Naive thymus-derived CD8-positive, alpha-beta T cell (primary cell): ENCODE measurements at places on chromosomes 6 and 20.
A peak's percentile ranks its signal among the peaks of the same experiment; 100 is the strongest.

DNA sequence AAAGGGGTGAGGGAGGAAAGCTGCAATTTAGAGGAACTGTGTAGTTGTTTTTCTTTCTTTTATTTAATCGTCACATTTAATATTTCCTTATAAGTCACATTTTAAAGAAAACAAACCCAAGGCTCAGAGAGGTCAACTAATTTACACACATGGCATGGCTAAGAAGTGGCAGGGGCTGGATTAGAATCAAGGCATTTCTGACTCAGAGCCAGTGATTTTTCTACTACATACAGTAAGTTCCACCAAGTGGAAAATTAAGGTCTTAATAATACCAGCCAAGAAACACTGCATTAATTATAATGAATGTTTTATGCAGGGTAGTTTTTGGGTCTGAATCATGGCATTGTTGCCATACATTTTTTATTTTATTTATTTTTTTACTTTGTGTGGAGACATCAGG lies 607.7 kb upstream of the CITED2 start:
- DNase-seq = no peak

GRCh38 chr6:80639181-80639629 lies 532.7 kb downstream of the BCKDHB start:
- DNase-seq = no peak

DNA sequence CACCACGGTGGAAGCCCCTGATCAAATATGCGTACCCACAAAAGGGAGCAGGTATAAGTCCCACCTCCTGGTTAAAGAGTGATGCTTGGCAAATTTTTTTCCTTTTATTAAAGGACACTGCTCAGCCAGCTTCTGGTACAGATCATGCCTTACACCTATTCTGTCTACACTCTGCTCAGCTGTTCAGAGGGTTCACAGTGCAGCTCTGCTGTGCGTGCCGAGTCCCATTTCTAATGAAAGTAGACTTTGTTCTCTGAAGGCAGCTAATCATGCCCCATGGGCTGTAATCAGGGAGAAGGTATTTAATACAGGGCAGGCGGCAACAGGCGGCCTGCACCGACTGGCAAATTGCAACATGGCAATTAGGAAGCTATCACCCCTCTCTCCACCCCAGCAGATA lies 16.3 kb downstream of the LRRC73 start:
- DNase-seq = no peak

- DNase-seq = no peak
These were observed 56.4 kb upstream of the TTPAL start for GRCh38 chr20:44419131-44419844.

DNA sequence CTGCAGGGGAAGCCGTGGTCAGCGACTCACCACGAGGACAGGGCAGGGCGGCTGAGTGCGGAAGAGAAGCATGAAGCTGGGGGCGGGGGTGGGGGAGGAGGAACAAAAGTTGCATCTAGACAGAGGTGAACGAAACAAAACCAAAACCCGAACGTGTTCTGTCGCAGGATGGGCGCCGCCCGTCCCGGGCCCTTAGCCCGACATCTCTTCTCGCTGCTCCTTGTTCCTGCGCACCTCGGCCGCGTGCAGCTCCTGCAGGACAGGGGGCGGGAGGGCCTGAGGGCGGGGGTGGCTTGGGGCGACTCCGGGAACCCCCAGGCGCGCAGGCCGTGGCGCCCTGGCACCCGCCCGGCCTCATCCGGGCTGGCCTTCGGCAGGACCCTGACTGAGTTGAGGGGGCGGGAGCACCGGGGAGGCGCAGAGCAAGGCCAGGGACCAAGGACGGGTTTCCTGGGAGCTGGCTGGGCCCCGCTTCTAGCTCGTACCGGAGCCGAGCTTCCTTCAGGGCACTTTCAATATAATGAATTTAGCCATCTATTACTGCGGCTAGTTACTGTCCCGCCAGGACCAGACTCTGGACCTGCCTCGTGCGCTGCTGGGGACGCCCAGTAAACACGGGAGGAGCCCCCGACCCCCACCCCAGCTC lies 12.0 kb downstream of the STMN3 start:
- peak; percentile 59 for DNase-seq

- DNase-seq = no peak
These were observed 23.6 kb downstream of the OR2B2 start for GRCh38 chr6:27888566-27888965.
